ENCODE measurements at places on chromosomes 11 and 22.
A peak's percentile ranks its signal among the peaks of the same experiment; 100 is the strongest.

- DNase-seq = no peak
Observed at GRCh38 chr22:24059121-24059520, 48.0 kb downstream of the CABIN1 start.

DNA sequence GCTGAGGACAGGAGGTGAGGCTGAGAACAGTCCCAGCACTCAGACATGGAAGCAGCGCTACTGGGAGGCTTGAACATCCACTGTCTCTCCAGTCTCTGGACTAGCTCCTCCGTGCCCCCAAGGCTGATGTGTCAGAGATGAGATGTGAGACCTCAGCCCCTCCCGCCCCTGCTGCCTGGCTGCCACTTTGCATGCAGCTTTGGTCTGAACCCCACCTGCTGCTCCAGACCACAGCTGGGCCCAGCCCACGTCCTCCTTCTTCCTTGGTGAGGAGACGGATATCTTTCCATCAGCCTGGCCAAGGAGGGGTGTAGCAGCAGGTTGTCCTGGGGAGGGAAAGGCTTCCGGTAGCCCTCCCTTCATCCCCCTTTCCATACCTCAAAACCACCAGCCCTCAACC lies 148.0 kb upstream of the B3GAT1 start:
- no peak for DNase-seq

- DNase-seq = no peak
Observed at GRCh38 chr11:15851051-15851498, 505.3 kb downstream of the SOX6 start.

DNA sequence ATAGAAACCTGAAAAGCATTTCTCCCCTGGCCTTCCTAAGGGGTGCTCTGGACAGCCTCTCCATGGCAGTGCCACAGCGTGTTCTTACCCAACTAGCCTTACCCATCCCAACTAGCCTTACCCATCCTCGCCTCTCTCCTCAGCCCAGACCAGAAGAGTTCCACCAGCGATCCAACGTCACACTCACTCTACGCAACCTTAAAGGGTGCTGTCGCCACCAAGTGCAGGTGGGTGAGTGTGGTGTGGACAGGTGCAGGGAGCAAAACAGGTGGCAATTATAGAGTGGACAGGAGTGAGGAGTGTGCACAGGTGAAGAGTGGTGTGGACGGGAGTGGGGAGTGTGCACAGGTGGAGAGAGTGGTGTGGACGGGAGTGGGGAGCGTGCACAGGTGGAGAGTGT lies 17.8 kb downstream of the TMEM121B start:
- no peak for DNase-seq

- no peak for DNase-seq
Observed at GRCh38 chr11:1755692-1756561, 5.5 kb upstream of the IFITM10 start.

- peak; percentile 84 for DNase-seq
Observed at GRCh38 chr22:35299673-35300499, at the start of gene TOM1. TSS of gene TOM1 (plus strand) at chr22:35299894. CDS start at chr22:35299929, 35 bp downstream.

- DNase-seq = no peak
Observed at GRCh38 chr11:64598797-64599697, 8.0 kb downstream of the SLC22A12 start.

DNA sequence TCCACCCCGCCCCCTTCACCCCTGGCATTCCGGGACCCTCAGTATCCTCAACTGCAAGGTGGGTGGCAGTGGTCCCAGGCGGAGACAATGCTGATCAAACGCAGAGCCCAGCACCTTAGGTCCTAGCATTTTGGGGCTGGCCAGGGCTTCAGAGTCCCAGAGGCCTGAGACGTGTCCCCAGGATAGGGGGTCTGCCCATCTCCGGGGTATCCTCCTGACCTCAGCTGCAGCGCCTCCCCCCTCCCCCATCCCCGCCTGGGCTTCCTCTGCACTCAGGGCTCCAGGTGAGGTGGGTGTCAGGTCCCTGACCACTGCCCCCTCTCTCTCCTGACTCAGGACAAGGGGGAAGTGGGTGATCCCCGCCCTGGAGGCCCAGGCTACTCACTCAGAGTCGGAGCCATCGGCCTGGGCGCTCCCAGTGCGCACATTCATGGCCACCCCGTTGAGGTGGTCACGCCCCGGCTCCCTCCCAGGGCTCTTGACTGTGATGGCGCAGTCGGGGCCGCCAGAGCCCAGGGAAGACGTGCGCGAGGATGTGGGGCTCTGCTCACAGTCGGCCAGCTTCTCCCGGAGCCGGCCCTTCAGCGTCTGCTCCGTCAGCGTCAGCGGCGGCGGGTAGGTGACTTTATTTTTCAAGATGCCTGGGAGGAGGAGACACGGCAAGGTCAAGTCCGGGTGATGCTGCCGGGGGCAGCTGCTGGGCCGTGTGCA lies 28.3 kb downstream of the TRMU start:
- DNase-seq = no peak

GRCh38 chr11:112735470-112735869 lies 225.8 kb upstream of the NCAM1 start:
- DNase-seq = no peak

- no peak for DNase-seq
Observed at GRCh38 chr11:75270896-75271418, 30.4 kb downstream of the TPBGL start.

DNA sequence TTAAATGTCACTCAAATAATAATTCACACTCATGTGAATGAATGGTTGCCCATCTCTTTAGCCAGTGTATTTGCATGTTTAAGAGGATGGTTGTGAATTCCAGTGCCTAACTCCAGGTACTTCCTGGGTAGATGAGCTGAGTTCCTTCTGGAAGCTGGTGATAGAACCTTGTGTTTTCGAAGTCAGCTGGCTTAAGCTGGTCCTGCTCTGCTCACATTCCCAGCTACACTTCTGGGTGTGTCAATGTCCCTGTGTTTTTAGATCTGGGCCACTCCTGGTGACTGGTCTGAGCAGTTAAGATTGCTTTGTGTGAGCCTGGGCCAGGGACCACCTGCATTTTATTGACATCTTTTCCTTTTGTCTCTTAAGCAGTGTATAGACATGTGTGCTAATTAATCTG lies 10.6 kb downstream of the TEAD1 start:
- DNase-seq = no peak

DNA sequence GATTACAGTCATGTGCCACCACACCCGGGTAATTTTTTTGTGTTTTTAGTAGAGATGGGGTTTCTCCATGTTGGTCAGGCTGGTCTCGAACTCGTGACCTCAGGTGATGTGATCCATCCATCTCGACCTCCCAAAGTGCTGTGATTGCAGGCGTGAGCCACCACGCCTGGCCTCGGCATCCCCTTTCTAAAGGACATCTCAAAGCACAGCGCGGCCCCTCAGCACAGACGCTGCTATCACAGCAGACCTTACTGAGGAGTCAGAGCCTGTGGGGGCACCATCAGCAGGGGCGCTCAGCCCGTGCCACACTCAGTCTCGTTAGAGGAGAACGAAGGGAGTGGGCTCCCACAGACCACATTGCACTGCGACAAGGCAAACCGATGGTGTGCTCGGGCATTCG lies 19.4 kb downstream of the CELSR1 start:
- DNase-seq = no peak

GRCh38 chr11:110340436-110340835 lies 44.0 kb upstream of the RDX start:
- DNase-seq = no peak

GRCh38 chr11:32225571-32226285 lies 134.9 kb downstream of the RCN1 start:
- no peak for DNase-seq

DNA sequence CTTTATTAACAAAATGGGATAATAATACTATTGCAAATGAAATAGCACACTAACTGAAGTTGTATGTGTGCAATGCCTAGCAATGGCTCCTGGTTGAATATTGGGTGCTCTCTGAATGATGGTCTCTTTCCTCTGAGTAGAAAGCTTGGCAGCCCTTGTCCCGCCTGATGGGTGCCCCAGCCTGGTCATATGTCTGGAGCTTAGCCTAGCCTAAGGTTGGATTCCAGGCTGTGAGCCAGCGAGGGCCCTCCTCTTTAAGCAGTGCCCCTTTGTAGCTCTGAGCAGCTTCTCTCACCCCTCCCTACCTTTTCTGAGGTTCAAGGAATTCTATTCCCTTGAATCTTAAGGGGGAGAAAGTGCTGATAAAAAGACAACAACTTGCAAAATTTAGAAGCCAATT lies 499.9 kb downstream of the NTM start:
- no peak for DNase-seq

- peak; percentile 50 for DNase-seq
Observed at GRCh38 chr11:82775736-82776346, 42.2 kb upstream of the FAM181B start.

GRCh38 chr11:45907911-45908370 lies 870 bp upstream of the FREY1 start:
- DNase-seq = no peak

DNA sequence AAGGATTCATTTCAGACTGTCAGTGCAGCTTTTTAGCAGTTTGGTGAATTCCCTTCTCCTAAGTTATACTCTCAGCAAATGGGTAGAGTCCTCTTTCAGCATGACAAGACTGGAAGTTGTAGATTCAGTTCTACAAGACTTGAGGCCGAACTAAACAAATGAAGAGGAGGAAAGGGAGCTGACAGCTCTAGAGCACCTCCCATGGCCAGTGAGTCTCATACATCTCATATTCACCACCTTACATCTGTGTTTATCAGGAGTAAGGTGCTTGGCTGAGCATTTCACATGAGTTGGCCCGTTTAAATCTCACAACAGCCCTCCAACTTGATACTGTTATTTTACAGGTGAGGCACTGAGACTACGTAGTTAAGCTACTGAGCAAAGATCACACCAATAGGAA lies 30.4 kb downstream of the SEZ6L start:
- no peak for DNase-seq

DNA sequence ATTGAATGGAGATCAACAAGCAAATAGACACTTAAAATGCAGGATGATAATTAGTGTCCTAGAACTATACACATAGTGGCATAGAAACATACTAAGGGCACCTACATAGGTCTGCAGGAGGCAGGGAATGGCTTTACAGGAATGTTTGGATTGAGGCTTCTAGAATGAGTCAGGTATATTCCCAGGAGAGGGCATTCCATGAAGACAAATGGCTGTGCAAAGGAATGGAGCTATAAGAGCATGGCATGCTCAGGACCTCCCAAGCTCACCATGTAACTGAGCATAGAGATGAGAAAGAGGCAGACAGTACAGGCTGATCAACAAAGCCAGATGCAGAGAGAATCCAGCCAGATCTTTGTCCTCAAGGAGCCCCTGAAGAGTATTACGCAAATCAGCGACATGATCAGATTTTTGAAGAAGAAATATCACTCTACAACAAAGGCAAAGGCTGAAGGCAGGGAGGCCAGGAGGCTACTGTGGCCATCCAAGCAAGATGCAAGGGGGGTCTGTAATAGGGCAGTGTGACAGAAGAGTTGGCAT lies 211.1 kb upstream of the MTNR1B start:
- no peak for DNase-seq

DNA sequence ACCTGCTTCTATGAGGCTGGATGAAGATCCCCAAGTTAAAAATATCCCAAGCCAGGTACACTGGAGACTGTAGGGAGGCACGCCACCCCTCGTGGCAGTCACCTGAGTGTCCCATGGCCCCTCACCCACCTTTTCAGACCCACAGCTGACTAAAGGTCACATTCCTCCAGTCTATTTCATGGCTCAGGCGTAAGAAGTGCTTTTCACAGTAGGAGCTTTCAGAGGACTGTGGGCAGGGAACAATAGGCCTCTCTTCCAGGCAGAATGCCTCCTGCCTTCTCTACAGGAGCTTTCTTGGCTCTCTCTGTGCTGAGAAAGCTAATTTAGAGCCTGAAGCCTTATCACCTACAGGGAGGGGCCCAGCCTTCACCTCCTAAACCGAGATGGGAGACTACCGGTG lies 73.8 kb downstream of the C11orf58 start:
- no peak for DNase-seq

DNA sequence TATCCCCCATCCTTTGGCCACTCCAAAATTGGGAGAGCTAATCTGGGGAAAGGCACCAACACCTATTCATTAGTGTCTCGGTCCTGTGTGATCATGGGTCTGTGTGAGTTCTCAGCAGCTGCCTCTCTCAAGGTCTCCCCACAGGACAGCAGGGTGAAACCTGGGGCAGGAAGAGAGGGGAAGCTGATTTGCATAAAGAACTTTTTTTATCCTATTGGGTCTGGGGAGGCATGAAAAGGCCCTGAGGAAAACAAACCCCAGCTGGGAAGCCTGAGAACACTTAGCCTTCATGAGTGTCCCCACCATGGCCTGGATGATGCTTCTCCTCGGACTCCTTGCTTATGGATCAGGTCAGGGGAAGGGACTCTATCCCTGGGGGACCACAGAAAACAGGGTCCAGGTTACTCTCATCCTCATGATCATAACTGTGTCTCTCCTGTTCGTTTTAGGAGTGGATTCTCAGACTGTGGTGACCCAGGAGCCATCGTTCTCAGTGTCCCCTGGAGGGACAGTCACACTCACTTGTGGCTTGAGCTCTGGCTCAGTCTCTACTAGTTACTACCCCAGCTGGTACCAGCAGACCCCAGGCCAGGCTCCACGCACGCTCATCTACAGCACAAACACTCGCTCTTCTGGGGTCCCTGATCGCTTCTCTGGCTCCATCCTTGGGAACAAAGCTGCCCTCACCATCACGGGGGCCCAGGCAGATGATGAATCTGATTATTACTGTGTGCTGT lies 116.0 kb upstream of the TOP3B start:
- no peak for DNase-seq

- no peak for DNase-seq
Observed at GRCh38 chr11:35145271-35145670, 6.3 kb downstream of the CD44 start.

DNA sequence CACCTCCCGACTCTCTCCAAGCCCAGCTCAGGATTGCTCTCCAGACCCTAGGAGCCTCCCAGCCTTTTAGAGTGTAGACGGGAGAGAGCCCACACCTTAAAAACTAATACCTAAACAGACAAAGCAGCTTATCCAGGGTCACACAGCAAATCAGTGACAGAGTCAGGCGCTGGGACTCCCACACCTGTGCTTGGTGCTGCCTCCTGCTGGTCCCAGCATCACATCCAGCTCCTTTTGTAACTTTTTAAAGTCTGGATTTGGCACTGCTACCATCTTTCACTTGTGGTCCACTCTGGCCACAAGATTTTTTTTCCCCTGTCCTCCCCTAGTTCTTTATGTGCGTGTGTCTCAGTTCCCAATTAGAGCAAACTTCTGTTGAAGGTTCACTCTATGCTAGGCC lies 4.7 kb downstream of the ANO1 start:
- DNase-seq = no peak

- DNase-seq = no peak
Observed at GRCh38 chr22:24433828-24434470, 6.5 kb downstream of the ADORA2A start.

- DNase-seq = peak; percentile 45
Observed at GRCh38 chr11:113401718-113402117, 14.1 kb downstream of the ANKK1 start.

Data from SW 1271 (cell line).